Bronchial epithelial cell (primary cell): ENCODE measurements at places on chromosomes 4 and X.
A peak's percentile ranks its signal among the peaks of the same experiment; 100 is the strongest.

- peak; percentile 32 for DNase-seq
Measured at GRCh38 chr4:176534566-176534965, 214.8 kb downstream of the SPCS3 start.

DNA sequence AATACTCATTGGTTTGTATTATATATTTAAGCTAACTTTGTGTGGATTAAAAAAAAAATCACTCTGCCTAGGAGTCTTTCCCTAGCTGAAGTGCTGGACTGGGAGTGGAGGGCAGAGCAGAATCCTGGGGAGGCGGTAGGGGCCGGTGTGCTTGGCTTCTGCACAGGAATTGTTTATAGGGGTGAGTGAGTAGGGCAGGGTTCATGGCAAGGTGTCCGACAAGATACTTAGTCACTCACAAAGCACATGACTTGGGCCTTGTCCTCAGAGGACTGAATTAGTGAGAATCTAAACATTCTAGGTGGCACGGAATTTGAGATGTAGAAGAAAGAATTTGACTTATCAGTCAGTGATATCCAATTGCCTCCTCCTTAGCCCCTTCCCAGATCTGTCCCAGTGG lies 32.2 kb downstream of the FNIP2 start:
- DNase-seq: no peak

DNA sequence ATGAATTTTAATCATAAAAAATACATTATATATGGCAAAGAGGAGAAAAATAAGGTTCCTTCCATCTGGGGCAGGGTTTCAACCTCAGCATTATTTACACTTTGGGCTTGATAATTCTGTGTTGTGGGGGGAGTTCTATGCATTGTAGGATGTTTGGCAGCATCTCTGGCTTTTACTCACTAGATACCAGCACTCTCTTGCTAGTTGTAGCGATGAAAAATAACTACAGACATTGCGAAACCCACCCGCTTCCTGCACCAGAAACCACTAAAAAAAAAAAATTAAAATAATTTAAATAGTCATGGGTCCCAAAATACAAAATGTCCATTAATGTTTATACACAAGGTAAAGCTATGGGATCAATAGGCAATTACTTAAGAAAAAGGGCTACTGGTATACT lies 52.7 kb downstream of the PPP3CA start:
- no peak for DNase-seq

GRCh38 chr4:55964046-55964445 lies 15.3 kb downstream of the CEP135 start:
- no peak for DNase-seq

DNA sequence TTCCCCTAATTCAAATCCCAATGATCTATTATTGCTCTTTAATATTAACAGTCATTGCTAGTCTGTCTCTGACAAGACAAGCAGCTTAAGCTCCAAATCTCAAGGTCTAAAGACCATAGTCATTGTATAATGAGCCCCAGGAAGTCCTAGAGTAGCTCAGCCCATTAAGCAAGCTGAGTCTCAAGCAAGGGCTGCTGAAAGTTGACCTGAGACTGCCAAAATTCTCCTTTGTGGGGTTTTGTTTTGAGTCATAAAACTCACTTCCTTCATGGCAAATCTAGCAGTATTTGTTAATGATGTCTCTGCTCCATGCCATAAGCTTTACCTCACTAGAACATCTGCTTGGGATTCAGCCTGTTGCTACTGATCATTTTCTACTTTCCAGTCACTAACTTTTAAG lies 313.2 kb downstream of the ANTXR2 start:
- DNase-seq: no peak

GRCh38 chr4:109015413-109015810 lies 252.6 kb upstream of the ETNPPL start:
- no peak for DNase-seq

DNA sequence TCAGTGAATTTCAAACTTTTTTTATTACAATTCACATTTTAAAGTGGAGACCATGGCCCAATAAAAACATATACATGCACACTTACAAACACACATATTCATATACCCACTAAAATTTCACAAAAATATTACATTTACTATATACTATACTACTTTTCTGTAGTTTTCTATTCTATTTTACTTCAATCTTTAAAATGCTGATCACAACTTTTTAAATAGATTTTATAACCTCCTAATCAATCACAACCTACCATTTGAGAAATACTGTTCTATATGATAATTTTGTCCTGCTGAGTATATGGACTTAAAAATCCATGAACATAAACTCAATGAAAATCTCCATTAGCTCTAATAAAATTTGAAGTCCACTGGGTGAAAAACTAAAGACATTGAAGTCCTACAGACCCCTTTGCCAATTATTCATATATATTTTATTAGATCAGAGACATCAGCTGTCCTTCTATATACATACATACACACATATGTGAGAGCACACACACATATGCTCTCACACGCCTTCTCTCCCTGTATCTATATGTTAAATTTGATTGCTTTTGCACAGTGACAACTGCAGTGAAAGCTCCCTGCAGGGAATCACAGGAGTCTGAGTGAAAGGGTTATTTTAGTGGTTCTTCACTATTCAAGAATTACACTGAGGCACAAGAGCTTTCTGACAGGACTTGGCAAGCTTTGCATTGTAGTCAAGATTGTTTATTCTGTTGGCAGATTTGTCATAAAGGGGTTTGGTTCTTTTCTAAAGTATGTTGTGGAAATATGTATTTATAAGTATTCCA lies 46.7 kb upstream of the PRDM8 start:
- no peak for DNase-seq

DNA sequence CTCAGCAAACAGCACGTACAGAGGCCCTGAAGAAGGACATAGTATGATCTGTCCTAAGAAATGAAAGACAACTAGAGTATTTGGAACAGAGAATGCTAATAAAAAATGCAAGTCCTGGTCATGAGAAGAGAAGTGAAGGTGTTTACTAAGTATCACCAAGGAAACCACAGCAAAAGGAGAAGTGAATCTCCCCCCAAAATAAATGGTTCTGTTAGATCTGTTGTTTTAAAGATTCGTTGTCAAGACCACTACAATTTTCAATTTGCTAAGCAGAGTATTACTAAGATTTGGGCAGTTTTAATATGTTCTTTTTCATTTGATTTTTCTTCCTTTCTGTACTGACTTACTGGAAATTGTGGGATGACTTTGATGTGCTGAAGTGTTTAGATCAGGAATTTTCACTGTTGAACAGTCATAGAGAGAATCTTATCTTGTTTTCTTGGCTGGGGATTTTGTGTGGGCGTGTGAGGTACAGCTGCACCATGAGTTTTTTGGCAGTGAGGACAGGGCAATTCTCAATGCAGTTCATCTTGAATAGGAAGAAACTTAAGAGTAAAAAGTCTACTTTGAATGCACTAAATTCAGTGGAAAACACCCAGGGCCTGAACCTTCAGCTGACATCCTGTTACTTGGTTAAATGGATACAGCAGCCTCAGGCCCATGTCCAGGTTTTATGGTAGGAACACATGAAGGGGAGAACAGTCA lies 132.2 kb downstream of the STIM2 start:
- peak; percentile 22 for DNase-seq
